ENCODE measurements at places on chromosomes 2 and 18.

DNA sequence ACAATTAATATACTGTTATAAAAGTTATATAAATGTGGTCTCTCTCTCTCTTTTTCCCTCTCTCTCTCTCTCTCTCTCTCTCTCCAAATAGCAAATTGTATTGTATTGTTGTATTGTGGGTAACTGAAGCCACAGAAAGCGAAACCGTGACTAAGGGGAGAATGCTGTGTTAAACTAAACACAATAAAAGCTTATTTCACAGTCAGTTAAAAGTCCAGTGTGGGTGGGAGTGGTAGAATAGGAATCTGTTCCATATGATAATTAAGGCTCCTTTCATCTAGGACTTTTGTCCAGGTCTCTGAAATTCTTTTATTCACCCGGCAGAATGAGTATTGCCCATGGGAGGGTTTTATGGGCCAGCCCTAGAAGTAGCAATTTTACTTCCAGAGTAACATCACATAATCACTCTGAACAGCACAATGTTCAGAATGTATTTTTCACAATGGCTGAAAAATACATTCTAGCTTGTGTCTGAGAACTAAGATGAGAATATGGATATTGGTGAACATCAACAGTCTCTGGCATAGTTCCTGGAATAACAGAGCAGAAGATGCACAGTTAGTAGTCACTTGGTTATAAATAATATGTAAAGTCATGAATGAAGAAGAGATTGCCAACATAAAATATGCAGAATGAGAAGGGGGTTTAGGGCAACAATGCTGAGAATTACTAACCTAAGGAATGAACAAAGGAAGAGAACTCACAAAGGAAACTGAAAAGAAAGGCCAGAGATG lies 399.1 kb downstream of the PLCL1 start:
- no peak for DNase-seq

- DNase-seq: no peak
These were observed 480.9 kb downstream of the TSN start for GRCh38 chr2:122236152-122236874.

DNA sequence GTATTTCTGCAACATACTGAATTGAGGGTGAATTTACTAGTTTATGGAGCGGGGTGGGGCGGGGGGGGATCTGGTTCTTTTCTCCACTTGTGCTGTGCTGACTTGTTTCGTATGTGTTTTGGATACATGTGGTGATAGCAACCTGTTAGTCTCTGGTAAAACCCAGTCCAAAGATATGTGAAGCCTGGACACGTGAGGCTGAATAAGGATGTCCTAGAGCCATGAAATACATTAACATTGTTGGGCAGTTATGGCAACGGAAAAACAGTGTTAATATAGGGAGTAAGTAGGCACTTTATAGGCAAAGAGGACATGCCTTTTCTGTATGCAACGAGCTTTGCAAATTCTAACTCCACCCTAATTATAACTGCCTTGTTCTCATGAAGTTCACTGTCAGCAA lies 42.1 kb upstream of the NEMP2 start:
- no peak for DNase-seq

DNA sequence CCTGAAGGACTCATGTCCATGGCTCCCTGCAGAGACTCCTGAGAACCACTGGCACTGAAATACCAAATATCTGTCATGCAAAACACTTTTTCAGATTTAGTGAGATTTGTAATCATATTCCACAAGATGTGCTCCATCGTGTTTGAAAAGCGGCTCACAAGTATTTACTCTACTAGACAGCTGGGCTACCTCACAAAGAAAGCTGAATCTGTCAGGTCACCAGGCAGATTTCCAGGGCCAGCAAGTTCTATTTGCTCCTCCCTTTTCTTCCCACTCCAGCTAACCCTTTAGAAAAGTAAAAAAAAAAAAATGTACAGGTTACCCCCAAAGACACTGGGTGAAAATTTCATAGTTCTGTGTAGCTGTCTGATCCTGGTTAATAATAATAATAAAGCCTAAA lies 22.9 kb downstream of the WIPF1 start:
- DNase-seq: no peak

DNA sequence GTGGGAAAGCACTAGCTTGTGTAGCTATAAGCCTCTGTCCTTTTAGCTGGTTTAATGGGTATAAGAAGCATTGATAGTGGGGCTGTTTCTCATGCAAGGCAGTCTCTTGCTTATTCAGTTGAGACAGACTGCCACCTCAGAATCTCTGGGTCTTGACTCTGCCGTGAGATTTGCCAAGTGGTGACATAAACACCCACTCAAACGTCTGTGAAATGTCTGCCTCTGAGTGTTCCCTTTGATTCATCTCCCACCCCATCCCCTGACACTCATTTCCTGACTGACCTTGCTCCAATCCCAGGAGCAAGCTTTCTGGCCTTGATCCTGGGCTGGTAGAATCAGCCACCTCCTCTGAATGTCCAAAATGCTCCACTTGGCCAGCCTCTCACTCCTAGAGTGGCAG lies 141.9 kb upstream of the RBMS1 start:
- no peak for DNase-seq

DNA sequence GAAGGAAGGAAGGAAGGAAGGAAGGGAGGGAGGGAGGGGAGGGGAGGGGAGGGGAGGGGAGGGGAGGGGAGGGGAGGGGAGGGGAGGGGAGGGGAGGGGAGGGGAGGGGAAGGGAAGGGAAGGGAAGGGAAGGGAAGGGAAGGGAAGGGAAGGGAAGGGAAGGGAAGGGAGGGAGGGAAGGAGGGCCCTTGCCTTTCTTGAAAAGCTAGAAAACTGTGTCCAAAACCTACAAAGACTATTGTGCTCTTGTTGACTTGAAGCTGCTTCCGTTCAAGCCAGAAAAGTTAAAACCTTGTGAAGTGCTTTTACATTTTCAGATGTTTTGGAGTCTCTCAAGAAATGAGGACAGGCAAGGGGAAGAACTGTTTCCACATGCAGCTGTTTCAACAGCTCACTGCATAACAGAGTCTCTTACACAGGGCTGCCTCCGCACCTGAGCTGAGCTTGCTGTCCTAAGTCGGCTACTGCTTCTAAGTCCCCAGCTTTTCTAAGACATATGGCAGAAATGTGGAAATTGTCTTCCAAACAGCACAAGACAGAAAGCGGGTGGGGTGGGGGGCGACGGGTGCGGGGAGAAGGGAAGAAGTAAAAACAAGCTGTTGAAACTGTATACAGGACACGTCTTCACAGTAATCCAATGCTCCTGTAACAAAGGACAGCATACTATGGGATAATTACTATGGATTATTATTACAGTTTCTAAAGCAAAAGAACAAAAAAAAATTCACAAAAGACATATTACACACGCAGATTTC lies 46.1 kb downstream of the BCL11A start:
- DNase-seq: no peak

Data from Peyer's patch (tissue), 4 donors.